A673 (cell line): ENCODE measurements at places on chromosomes 5 and 9. TPM values are rescaled to one million over a fixed set of nuclear protein-coding genes. Genes with fewer than 3 reads are reported as not detected.
A peak's percentile ranks its signal among the peaks of the same experiment; 100 is the strongest.

CAVIN4 gene
- total RNA-seq = 3.9 and 5.0 TPM in 2 replicates

THBS4 gene
- total RNA-seq = 0.43 and 1.6 TPM in 2 replicates

LRRC19 gene
- not detected in 2 replicates for total RNA-seq

CARD9 gene
- total RNA-seq = 4.8 and 5.4 TPM in 2 replicates

NMUR2 gene
- not detected in 2 replicates for total RNA-seq

GRM6 gene
- total RNA-seq = not detected in 2 replicates

DOCK8 gene
- total RNA-seq = not detected in 2 replicates

ERAP2 gene
- total RNA-seq = 2.0 and 2.6 TPM in 2 replicates

FGF10 gene
- not detected in 2 replicates for total RNA-seq

GDF9 gene
- 0.32 and 1.1 TPM in 2 replicates for total RNA-seq

ZBTB26 gene
- 10.1 and 10.9 TPM in 2 replicates for total RNA-seq

ALDH1A1 gene
- total RNA-seq = 8.7 and 8.8 TPM in 2 replicates

GRCh38 chr5:120016717-120017382 is 387.5 kb downstream of the FAM170A start:
- peak; percentile 33 for DNase-seq

DNA sequence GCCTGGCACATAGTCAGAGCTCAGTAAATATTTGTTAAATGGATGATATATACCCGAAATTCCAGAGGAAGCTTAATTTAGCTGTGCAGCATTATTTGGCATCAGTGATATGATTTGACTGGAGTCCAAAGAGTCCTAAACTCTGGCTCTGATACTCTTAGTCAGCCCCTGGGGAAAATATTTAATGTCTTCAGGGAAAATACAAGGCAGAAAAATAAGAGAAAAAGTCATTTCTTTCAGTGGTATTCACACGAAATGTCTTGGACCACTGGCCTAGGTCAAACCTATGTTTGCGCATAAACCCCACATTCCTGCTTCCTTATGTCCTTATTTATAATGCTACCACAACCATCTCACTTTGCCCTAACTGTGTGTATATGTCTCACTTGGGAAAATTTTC is 23.8 kb downstream of the GLRA1 start:
- no peak for DNase-seq

GRCh38 chr9:75996726-75997125 is 106.3 kb downstream of the PCSK5 start:
- DNase-seq = no peak

DNA sequence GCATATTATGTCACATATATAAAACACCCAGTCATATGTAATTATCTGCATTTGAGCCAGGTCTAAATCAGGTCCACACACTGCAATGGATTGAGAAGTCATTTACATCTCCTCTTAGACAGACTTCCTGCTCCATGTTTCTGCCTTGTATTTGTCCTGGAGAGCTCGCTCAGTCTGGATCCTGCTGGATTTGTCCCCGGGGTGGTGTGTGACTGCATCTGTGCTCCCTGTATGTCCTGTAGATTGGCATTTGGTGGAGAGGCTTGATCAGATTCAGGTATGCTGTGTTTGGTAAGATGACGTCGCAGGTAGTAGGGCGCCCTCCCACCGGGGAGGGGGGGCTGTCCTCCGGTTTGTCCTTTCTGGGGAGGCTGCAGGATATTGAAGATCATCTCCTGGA is 33.6 kb upstream of the IER5L start:
- no peak for DNase-seq

DNA sequence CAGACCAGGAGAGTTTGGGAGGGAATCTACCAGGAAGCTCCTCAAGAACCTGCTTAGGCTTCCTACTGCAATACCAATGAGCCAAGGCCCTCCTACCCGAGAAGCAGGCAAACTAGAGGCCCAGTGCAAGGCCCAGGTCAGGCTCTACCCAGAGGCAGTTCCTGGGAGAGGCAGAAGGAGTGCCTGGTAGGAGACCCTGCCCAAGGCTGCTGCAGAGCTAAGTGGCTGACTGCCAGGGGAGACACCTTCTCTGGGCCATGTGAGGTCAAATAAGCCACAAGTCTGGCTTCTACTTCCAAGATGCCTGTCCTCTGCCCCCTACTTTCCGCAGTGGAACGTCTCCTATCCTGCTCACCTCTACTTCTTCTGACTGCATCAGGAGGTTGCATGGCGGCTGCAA is 17.8 kb downstream of the ACSL6 start:
- no peak for DNase-seq

DNA sequence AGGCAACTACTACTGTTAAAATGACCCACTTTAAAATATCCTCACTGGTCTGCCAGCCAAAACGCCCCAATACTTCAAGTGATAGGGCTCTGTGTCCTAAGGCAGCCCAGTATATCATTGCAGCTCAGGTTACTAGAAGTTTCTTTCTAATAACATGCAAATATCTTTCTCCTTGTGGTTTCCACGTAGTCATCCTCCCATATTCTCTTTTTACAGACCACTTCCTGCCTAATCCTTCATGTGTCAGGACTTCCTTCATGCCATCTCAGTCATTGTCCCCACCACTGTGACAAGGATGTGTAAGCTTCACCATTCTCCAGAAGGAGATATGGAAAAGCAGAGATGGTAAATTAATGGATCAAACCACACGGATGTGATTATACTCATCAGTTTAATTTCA is 813.7 kb downstream of the MAT2B start:
- no peak for DNase-seq

DNA sequence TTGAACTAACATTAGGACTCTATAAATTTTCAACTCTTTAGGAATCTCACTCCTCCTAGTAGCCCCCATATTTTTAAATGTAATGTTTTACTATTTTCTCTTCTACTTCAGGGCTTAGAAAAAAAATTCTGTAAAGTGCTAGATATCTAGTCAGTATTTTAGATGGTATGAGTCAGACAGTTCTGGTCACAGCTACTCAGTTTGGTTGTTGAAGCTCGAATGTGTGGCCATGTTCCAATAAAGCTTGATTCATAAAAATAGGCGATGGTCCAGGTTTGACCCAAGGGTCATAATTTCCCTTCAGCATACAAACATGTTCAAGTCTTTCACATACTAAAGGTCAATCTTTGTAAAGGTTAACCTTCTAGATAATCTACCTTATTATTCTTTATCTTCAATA is 566.0 kb upstream of the CDH18 start:
- no peak for DNase-seq

DNA sequence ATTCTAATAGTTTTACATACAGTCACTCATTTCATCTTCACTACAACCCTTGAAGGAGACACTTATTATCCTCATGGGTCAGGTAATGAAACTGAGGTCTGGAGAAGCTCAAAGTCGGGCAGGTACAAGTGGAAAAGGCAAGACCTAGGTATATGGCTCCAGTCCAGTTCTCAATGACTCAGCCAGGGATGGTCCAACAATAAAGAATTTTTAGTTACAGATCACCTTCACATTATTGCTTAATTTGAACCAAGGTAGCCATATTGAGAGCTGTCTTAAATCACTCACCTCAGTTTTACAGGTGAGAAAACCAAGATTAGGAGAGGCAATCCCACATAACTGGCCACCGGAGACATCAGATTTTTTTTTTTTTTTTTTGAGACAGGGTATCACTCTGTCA is 55.4 kb downstream of the PTPN3 start:
- DNase-seq = no peak

DNA sequence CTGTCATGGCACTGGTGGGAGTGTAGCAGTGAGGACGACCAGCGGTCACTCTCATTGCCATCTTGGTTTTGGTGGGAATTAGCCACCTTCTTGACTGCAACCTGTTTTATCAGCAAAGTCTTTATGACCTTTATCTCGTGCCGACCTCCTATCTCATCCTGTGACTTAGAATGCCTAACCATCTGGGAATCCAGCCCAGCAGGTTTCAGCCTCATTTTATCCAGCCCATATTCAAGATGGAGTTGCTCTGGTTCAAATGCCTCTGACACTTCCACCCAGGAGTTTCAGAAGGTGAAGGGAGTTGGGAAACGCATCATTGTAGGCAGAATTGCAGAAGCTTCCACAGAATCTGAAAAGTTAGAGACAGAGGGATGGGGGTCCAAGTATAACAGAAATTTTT is 35.4 kb downstream of the SHC3 start:
- DNase-seq = no peak

DNA sequence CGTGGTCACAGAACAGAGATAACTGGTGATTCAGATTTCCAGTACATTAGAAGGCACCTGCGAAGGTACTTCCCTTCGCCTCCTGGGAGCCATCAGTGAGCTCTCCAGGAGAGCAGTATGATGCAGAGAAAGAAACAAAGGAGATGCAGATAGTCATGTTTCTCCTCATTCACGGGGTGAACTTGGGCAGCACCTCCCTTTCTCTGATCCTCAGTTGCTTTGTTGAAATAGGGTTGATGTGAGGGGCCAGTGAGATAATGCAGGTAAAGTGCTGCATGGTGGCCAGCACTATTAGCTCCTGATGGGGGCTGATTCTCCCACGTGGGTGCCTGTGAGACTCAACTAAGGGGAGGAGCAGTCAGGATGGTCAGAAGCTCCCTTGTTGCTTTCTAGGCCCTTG is 46.6 kb upstream of the ZNF169 start:
- DNase-seq = no peak

GRCh38 chr5:157650991-157651611 is 1.1 kb downstream of the SOX30 start:
- DNase-seq = no peak

DNA sequence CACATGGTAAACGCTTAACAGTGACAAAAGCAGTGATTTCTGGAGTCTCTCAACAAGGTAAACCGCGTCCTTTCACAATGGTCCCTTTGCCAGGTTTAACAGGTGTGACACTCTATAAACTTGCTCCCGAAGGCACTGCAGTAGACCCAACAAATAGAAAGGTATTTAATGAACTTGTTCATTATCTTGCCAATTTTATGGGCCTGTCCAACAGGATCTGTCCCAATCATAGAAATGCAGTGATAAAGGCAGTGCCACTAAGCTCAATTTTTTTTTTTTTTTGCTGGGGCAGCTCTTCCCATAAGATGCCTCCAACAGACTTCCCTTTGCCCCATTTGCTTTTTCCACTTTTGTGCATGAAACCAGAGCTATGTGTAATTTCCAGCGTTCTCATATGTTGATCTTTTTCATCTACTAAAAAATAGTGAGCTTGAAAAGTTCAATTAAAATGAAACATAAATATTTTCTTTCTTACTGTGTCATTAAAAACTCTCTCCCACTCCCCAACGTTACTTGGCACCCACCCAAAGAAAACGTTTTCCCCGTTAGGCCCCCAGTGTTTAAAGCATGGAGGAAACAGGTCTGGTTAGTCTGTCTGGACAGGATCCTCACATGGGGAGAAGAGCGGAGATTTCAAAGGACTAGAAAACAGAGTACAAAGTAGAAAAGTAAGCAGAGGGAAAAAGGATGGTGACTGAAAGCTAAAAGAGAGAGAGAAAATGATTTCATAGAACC is 80.9 kb upstream of the SPATA31D4 start:
- no peak for DNase-seq

DNA sequence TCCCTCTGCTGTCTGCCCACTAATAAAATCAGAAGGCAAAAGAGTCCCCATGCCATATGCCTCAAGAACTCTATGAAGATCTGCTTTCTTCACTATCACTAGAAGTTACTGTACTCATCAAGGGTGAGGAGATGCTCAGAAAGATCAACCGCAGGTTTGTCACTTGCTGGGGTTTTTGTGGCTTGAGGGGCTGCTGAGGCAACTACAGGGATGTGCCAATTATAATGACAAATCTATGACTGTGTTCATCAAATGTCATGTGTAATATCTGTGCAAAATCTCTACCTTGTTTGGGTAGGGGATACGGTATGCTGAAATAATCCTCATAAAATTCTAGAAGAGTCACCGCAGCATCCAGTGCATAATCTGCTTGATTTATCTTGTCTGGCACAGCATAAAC is 13.0 kb downstream of the ERAP1 start:
- DNase-seq = no peak

- DNase-seq = no peak
These were observed 43.2 kb downstream of the RFK start for GRCh38 chr9:76351006-76351405.

DNA sequence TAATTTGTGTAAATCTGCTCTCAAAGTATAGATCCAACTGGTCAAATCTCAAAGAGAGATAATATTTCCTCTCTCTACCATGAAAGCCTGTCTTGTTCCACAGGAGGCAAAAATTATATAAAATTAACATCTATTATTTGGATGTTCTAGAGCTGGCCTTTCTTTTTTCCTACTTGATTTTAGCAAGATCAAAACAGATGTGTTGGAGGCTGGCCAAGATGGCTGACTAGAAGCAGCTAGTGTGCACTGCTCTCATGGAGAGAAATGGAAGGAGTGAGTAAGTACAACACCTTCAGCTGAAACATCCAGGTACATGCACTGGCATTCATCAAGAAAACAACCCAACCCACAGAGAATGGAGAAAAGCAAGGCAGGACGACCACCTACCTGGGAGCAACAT is 298.6 kb upstream of the SLC24A2 start:
- no peak for DNase-seq

- peak; percentile 68 for DNase-seq
These were observed 581.8 kb upstream of the C9orf72 start for GRCh38 chr9:28155067-28155466.

GRCh38 chr9:126457175-126457547 is 130.5 kb downstream of the MVB12B start:
- no peak for DNase-seq

DNA sequence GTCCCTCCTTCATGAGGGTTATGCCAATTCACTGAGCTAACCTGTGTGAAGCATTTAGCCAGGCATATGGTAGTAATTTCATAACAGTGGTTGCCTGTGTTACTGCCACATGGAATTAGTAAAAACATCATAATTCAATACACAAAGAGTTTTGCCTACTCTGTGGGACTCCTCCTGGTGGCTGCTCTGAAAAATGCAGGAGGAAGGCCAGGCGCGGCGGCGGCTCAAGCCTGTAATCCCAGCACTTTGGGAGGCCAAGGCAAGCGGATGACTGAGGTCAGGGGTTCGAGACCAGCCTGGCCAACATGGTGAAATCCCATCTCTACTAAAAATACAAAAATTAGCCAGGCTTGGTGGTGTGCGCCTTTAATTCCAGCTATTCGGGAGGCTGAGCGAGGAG is 547.3 kb downstream of the CDK5RAP2 start:
- no peak for DNase-seq

DNA sequence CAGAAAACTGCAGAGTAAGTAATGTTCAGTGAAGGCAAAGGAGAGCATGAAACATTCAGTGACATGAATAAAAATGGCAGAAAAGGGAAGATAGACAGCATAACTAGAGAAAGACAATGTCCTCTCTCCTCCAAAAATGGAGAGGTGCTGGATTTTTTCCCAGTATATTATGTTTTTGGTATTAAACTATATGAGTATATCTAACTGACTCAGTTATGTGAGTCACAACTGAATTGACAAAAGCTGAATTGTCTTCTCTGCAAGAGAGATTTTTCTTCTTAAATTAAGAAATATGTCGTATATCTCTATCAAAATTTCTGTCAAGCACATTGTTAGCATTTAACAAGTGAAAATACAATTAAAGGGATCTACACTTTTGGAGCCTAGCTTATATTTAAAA is 375.1 kb downstream of the CHSY3 start:
- DNase-seq = no peak

DNA sequence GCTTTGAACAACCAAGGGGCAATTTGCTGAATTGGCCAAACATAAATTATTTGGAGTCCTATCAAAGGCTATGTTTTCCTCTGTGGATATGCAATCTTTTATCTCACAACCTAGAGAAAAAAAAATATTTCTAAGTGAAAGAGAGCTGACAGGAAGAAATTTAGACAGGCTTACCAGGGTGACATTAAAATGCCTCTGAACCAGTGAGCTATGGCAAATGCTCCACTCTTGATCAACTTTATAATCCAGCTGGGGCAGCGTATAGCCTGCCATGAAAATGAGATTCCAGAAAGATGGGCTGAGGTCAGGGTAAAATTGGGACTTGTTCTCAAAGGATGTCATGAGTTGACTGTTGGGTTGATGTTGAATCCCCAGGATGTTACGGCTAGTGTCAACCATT is 399.3 kb upstream of the TRPC7 start:
- DNase-seq = no peak
